ENCODE measurements at places on chromosomes 6 and 20. TPM values are rescaled to one million over a fixed set of nuclear protein-coding genes. Genes with fewer than 3 reads are reported as not detected.

Gene SLC39A7
- total RNA-seq, result 135 TPM

Gene TMEM30A
- 130 TPM for total RNA-seq

Gene OR2B6
- 0.26 TPM for total RNA-seq

DNA sequence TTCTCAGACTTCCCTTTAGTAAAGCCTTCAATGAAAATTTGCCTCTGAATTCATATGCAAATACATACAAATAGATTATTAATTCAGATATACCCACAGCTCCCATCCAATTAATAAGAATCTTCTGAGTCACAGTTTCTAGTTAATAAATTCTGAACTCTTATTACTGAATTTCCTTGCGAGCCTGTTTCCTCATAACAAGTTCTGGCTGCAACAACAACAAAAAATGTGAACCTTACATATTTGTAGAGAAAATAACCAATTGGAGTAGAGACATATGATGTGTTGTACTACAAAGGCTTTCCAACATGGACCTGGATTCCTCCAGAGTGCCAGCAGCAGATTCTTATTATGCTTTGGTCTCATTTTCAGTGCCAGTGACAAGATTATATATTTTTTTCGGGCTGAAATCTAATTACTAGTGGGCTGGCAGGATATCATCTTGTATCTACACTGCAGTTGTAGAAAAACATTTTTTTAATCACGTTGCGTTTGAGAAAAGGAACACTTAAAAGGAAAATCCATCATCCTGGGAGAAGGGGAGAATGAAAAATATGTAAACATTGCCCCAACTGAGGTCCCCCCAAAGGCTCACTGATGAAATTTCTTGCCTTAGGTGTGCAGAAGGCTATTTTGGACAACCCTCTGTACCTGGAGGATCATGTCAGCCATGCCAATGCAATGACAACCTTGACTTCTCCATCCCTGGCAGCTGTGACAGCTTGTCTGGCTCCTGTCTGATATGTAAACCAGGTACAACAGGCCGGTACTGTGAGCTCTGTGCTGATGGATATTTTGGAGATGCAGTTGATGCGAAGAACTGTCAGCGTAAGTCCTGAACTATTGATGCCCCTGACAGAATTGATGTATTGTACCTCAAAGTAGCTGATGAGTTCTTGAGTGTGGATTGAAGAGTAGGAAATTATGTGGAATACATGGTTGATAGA lies 404.6 kb downstream of the LAMA2 start:
- no peaks in the 10 kb centered on the region for H3K4me1 ChIP-seq
- no peaks in the 10 kb centered on the region for H3K36me3 ChIP-seq
- no peaks in the 10 kb centered on the region for H3K27me3 ChIP-seq
- DNase-seq, result no peak

- H3K4me1 ChIP-seq, result no peaks in the 10 kb centered on the region
- DNase-seq, result no peak
- H3K27ac ChIP-seq, result no peak overlapping the region
- H3K4me3 ChIP-seq, result no peak overlapping the region
- H3K27me3 ChIP-seq, result no peaks in the 10 kb centered on the region
Observed at GRCh38 chr6:62042429-62042828, 243.6 kb downstream of the KHDRBS2 start.

DNA sequence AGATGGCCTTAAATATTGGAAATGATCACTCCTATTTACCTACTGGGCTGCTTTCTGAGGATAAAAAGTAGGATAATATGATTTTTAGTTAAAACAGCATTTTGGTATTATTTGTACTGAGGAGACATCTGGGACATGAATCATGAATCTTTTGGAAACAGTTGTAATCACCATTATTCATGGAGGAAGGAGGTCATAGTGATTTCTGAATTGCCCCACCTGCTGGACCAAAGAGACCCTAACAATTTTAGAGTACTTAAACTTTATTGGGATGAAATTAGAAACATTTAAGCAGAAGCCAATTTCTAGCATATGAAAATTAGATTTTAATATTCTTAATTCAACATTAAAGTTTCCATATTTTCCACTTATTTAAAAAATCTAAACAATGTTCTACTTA lies 108.4 kb upstream of the SIM1 start:
- no peak for DNase-seq
- H3K36me3 ChIP-seq, result no peaks in the 10 kb centered on the region
- H3K27ac ChIP-seq, result no peak overlapping the region
- no peaks in the 10 kb centered on the region for H3K27me3 ChIP-seq
- H3K4me3 ChIP-seq, result no peak overlapping the region
- no peaks in the 10 kb centered on the region for H3K4me1 ChIP-seq

DNA sequence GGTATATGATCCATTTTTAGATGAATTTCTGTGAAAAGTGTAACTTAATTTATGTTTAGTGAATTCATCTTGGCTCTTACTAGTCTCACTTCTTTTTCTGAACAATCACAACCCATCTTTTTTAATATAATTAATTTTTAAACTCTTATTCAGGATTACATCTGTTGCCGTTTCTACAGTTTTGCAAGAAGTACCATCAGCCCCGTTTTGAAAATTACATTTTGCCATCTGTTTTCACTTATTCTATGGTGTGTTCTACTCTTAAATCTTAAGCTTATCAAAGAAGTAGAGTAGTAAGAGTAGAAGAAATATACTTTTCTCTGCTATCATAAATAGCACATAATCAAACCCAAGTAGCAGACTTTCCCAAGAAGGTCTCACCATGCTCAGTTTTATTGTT lies 70.1 kb downstream of the ZNF292 start:
- H3K27ac ChIP-seq, result no peak overlapping the region
- peaks cover 13% of the 10 kb centered on the region for H3K36me3 ChIP-seq
- H3K4me1 ChIP-seq, result no peaks in the 10 kb centered on the region

All from Panc1 (cell line).